ENCODE measurements at places on chromosomes 12 and 14.

- no peak for DNase-seq
These were observed 10.1 kb downstream of the FOXN3 start for GRCh38 chr14:89406941-89407340.

GRCh38 chr12:119704065-119704747, 36.3 kb downstream of the PRKAB1 start:
- no peak for DNase-seq

DNA sequence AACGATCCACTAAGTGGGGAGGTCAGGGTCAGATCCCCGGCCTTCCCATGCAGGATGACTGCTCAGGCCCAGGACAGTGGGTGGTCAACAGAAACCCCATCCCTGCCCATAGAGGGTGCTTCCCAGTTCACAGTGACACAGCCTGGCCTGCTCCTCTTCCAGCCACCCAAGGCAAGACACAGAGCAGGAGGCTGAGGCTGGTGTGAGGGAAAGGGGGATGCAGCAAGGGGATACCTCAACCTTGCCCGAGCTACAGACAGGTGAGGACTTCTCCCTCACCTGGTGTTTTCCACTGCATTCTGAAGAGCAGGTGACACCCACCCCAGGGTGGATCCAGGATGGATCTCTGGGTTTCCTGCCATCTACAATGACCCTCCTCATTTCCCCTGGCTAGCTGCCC, 106.7 kb downstream of the KIF26A start:
- no peak for DNase-seq

DNA sequence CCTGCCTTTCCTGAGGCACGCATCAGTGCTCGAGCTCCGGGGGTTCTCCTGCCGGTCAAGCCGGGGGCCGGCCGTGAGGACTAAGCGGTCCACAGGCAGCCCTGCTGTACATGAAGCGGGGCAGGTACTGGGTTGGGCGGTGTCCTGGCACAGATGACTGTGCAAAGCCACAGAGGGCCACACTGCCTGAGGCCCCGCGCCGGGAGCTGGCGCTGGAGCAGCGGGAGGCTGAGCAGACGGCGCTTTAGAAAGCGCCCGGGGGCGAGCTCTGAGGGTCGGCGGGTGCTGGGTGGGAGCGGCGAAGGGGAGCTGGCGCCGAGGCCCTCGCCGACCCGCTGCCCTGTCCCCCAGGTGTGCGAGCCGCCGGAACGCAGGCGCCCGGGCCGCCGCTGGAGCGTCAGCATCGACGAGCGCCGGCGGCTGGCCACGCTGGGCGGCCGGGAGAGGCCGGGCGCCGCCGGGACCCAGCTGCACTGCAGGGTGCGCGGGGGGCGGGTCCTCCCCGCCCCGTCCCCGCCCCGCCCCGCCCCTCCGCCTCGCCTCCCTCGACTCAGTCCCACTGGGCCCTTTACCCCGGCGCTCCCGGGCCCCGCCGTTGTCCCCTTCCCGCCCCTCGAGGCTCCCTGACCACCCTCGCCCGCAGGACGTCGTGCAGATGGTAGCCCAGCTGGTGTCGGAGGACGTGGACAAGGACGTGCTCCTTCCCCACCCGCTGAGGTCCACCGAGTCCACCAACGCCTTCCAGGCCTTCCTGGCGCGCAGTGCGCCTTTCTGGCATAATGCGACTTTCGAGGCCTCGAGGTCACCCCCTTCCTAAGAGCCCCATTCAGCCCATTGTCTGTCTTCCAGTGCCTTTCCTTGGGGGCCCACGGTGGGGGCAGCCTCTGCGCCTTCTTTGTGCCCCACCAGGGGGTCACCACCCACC, 8.3 kb upstream of the MTA1 start:
- DNase-seq = no peak

- DNase-seq = no peak
These were observed 12.4 kb downstream of the IL22 start for GRCh38 chr12:68240975-68241374.

DNA sequence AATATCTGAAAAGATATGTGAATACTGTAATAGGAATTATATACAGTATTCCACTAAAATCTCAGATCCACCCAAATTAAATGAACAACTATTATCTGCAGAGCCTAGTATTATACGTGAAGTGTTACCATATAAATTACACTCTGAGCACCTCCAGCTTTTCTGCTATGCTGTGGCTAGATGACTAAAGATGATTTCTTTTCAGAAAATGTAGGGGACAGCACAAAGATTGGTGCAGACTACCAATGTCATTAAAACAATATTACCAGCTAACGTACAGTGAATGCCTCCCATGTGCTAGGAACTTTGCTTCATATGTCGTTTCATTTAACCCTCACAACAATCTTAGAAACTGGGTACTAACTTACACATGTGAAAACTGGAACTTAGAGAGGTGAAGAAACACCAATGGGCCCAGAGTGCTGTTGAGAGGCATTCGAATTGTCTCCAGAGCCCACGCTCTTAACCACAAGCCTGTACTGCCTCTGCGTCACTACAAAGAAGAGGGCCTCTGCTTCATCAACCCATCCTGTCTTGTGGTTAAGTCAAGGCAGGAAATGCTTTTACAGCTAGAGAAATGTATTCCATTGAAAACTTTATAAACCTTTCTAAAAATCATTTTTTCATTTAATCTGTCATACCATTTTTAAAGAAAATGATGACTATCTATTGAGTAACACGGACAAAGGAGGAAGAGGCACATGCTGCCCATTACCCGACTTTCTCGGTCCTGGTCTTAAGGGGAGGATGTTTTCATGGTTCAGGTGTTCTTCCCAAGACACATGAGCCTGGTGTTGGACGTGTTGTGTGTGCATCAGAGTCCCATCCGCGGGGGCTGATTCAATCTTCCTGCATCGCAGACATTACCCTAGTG, 1.3 kb downstream of the GPR65 start:
- DNase-seq = no peak

- no peak for DNase-seq
These were observed 60.0 kb upstream of the ELK3 start for GRCh38 chr12:96134200-96134599.

DNA sequence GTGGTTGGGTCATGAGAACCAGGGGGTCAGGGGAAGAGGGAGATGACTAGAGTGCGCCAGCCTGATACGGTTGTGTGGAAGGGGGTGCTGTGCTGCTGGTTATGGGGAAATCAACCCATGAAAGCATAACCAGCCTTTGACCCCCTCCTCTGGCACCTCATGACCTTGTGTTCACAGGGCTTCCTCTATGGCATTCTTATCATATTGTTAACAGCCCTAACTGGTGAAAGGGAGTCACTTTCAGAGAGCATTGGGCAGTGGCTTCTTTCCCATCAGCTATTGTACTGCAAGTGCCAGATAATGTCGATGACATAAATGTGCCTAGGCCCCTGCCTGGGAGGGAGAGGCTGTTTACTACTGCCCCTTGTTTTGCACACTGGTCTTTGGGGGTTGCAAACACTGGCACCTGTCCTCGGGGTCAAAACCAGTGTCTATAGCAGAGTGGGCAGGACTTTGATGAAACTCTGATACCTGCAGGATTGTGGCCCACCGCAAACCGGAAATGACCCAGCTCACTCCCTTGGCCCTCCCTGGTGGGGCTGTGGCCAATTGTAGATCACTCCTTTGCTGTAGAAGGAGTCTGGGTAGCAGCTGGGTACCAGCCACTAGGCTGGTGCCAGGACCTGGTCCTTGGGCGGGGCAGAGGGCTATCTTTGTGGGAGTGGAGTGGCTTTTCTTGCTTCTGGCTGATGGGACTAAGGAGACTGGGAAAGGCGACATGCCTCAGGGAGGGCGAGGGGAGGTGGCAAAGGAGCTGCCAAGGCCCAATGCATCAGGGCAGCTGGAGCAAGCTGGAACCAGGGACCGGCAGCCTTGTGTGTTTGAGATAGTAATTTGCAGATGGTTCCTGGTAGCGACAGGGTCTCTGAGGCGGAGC, 634 bp upstream of the TMEM63C start:
- DNase-seq = no peak

- DNase-seq = no peak
These were observed 52.2 kb upstream of the BICDL1 start for GRCh38 chr12:119936705-119937311.

DNA sequence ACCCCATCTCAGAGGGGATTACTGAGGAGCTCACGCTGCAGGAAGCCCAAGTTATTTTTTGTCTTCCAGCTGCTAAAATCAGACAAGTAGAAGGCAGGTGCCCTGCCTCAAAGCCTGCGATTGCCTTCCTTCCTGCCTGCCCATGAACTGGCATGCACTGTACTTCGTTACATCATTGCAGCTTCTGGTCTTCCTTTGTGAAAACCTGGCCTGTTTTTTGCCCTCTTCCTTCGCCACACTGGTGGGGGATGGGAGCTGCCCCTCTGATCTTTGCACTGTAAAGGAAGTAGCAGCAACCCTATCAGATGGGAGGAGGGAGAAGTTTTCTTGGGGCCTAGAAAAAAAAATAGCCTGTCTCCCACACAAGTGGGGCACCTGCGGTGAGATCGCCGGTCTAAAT, 1098.7 kb downstream of the BCL11B start:
- peak; percentile 55 for DNase-seq

- DNase-seq = no peak
These were observed 60.9 kb downstream of the SVOP start for GRCh38 chr12:108959748-108960655.

DNA sequence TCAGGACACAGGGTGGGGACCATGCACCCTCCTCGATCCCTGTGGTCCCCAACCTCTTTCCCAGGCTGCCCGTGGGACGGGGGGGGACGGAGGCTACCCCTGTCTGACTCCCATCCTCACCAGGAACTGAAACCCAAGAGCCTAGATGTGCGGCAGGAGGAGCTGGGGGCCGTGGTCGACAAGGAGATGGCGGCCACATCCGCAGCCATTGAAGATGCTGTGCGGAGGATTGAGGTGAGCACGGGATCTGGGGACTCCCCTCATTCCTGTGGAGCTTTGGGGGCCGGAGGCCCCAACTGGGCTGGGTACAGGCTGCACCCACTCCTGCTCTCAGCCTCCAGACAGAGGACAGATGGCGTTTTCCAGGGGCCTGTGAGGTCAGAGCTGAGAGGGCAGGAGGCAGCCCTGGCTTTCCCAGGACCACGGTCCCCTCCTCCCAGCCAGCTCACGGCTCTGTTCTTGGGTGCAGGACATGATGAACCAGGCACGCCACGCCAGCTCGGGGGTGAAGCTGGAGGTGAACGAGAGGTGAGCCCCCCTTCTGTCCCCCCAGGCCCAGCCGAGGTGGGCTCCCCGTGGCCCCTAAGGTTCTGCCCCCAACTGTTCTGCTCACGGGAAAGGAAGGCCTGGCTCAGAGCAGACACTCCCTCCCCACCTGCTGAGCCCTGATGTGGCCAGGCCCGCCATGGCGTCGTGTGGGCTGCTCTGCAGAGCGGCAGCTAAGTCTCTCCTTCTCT, 24.2 kb downstream of the HIP1R start:
- DNase-seq = no peak

DNA sequence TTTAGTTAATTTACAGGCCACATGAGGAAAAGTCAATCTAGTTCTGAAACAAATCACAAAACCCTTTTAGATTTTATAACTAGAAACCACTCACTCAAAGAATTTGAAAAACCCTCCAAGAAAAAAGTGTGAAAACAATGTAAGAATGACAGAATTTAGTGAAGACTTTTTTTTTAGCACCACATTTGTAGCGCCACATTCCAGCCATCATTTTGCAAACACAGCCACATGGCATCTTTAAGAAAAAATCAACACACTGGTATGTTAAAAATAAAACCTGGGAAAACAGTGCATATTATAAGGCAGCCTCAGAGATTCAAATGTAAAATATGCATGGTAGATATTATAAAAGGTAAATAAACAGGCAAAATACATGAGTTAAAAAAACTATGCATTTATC, 22.3 kb upstream of the ALX1 start:
- no peak for DNase-seq

DNA sequence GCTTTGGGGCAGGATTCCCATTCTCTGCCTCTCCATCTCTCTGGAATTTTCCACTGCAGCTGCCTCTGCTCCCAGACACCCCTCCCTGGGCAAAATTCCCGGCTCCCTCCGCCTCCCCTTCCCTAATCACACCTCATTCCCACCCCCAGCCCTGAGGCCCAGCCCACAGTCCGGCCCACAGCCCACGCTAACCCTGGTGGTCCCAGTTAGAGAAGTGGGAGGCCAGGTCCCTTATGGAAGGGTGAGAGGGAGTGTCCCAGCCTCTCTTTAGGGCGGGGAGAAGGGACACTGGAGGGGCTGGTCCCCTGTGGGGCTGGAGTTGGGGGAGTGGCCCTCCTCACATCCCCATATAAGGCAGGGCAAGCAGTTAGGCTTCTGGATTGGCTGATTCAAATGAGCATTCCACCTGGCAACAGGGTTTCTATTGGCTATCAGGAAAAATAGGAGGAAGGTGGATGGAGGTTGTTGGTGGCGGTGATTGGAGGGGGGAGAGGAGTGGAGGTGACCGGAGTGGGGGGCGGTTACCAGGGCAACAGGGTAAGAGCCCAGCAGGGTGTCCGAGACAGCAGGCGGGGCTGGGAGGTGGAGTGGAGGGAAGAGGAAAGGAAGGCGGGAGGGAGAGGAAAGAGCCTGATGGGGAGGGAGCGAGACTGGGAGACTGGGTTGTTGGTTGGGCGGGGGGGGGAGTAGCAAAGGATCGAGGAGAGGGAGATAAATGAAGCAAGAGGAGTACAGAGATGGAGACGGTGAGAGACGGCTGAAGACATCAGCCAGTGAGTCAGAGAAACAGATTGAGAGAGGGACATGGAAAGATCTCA, 1.9 kb upstream of the PTMS start:
- no peak for DNase-seq

DNA sequence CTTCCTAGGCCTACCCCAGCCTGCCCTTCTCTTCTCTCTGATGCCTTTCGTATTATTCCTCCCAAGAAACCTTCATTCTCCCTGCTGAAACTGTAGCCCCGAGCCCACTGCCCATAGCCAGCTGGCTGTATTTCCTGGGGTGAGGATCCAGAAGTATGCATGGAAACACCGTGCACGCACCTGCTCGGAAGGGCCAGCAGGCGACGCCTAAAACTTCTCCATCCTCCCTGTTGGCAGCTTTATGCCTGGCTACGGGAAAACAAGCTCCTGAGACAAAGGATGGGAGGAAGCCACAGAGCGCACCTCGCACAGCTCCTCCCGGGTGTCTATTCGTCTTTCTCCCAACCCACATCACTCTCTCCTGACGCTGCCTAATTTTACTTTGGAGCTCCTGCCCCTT, 69.0 kb upstream of the CAPRIN2 start:
- DNase-seq = no peak

- no peak for DNase-seq
These were observed 206.2 kb upstream of the RGS6 start for GRCh38 chr14:71725922-71726579.

DNA sequence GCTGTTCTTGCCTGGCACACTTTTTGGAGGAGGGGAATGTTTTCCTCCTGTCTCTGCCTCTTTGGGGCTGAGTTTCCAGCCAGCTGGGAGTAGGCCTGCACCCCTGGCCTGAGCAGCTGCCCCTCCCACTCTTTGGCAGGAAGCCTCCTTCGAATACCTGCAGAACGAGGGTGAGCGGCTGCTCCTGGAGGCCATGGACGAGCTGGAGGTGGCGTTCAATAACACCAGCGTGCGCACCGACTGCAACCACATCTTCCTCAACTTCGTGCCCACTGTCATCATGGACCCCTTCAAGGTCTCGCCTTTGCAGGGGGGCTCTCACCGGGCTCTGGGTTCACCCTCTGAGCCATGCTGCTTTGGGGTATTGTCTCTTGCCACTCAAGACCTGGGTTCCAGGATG, 69.4 kb downstream of the FOXN4 start:
- no peak for DNase-seq

GRCh38 chr12:29427964-29428363, 47.0 kb upstream of the ERGIC2 start:
- no peak for DNase-seq

All from stimulated activated CD8-positive, alpha-beta memory T cell treated with anti-CD3 and anti-CD28 coated beads, Interleukin-4, amount 100 ng/mL, for 1 hour (primary cell).